ENCODE measurements at places on chromosomes 3 and 15.

DNA sequence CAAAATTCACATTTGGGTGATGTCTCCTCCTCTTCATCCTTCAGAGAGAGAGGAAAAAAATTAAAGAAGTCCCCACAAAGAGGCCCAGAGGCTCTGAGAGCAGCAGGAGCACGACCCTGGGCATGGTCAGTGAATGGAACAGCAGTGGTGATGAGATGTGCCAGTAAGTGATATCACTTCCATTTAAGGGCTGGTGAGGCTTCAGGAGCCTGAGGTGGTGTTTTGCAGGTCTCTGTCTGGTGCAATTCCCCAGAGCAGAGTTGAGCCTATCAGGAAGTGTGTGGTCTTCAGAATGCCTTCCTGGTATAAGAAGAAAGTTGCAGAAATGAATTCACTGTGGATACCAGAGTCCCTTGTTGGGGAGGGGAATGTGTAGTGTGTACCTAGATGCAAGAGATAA is 21.4 kb downstream of the ERICH6 start:
- DNase-seq = no peak

DNA sequence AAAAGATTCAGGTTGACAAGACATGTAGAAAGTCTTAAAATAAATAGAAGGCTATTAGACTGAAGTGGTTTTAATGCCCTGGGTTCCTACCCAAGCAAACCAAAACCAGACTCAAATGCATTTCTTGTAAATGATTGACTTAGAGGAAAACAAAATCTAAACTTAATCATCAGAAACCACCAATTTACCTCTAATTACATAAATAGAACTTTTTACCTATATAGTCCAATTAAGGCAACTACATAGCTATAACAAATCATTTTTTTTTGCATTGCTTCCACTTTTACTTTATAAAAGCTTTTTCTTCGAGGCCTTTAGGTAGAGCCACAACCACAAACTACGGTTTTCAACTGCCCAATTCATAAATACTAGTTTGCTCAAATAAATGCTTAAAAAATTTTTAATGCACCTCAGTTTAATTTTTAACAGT is 231.3 kb upstream of the ARHGEF26 start:
- no peak for DNase-seq

DNA sequence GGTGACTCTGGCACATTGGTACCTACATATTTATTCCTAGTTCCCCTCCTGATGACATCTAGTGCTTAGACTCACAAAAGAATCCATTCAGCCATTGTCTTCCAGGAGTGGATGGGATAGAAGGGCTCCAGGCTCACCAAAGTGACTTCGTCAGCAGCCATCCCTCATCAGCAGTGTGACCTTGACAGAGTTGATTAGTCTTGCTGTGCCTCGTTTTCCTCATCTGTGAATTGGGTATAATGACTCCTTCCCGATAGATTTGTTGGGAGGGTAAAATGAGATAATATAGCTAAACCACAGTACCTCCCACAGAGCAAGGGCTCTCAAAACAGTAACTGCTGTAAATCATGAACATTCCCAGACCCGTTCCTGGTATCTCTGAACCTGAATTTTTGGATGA is 10.7 kb downstream of the ACAN start:
- DNase-seq = no peak

- DNase-seq = peak; percentile 37
Measured at GRCh38 chr3:89372456-89372855, 265.0 kb downstream of the EPHA3 start.

DNA sequence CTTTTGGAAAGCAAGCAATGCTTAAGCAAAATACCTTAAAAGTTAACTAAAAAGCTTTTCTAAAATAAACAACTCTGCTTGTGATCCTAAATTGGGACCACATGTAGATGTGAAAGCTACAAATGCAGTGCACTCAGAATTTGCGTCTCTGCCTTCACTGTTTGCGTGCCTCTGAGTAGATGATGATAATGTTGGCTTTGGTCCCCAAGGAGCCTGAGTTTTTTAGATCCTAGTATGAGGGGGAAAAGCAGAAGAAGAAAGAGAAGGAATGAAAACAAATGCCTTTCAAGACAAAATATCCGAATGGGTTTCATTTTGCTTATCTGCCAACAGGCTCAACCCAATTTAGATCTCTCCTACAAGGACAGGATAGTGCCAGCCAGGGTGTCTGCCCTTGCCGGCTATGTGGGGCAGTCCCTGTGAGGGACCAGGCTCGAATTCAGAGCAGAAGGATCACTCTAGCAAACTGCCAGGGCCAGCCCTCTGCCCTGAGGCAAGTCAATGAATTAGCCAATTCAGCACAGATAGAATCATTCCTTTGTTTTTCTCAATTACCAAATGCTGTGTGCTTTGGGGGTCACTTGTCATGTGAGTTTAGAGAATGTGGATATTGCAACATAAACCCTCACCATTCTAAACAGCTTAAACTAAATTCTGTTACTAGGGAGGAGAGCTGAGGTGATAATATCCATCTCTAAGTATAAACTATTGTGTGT is 28.5 kb downstream of the SCG5 start:
- DNase-seq = peak; percentile 90

DNA sequence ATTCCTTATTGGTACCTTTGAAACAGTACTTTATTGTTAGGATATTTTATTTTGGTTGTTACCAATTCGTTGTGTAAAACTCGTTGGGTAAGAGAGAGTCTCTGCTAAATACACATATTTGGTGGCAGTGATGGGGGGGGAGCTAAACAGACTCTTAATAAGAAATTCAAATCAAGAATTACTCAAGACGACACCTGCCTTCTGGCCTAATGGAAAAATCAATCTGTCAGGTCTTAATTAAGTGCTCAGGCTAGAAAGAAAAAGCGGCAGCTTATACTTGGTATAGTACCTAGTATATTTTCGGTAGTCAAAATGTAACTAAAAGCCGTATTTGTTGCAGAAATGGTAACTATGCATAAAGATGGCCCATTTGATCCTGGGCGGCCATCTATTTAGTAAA is 18.2 kb downstream of the FOXP1 start:
- no peak for DNase-seq

DNA sequence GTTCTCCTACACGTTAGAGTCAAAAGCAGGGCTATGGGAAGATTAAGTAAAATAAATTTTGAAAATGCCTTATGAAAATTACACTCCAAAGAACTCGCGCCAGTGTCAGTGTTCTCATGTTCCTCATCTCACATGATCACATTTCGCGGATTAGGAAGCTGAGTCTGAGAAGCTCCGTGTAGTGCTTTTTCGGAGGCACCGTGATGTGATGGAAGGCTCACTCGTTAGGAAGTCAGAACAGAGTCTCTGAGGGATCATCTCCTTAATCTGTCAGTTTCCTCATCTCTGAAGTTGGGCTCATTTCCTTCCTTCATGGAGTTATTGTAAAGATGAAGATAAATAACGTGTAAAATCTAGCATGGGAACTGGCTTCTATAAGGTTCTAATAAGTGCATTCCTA is 3.2 kb downstream of the ADIPOQ start:
- DNase-seq = no peak

DNA sequence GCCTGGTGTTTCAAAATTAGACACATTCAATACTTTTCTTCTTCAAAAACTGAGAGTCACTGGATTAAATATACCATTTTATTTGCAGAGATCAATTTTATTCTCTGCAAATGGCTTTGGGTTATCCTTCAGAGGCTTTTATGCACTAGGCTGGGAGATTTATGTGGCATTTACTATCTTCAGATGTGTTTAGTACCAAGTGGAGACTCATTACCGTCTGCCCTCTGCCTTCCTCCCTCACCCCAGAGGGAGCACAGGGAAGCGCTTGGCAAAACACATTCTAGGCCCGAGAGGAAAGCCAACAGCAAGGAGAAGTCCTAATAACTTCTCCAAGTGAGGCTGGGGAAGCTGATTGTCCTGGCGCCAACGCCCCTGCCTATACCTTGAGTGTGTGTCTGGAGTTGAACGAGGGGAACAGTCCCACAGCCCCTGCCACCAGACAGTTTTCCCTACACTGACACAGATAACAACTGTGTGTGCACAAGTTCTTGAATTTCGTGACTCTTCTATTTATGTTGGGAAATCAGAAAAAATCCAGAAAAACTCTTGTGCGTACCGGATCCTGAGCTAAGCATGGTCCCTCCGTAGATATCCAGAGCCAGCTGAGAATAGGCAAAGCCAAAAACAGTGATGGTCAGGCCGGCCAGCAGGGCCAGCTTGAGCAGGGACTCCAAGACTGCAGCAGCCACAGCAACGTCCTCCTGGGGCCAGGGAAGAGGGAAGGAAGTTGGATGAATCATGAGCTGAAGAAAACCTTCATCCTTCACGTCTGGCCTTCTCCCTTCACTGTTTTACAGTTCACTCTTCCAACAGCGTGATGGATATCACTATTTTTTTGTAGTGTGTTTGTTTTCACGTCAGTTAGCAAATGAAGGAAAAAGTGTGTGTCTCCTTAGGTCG is 26.6 kb downstream of the RFT1 start:
- DNase-seq = no peak

DNA sequence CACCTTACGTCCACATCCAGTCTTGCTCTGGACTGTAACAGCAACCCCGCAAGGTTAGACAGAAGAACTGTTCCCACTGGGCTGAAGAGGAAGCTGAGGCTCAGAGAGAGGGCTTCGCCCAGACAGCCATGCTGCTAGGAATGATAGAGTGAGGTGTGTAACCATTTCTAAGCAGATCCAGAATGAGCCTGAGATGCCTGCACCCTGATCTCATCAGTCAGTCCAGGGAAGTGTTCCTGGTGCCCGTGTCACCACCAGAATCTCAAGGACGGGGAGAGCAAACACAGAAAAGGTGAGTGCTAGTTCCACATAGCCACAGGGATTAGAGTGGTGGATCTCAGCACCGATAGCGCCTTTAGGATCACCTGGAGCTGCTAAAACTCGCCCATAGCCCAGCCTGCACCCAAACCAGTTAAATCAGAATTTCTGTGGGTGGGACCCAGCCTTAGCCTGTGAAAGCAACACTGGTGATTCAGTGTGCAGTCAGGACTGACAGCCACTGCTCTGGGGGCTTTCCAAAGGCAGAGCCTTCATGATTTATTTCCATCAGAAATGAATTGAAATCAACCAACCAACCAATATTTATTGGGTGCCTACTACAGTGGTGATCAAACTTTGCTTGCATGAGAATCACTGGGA is 12.3 kb downstream of the ISLR start:
- no peak for DNase-seq

GRCh38 chr3:44584646-44585501 is at the start of gene ZNF660:
Gene ZNF660, plus strand, starts transcription at chr3:44584964. Its CDS starts 9,230 bp downstream, at chr3:44594194.
- DNase-seq = peak; percentile 72

- DNase-seq = no peak
Measured at GRCh38 chr15:40252438-40253166, 13.7 kb downstream of the PAK6 start.

DNA sequence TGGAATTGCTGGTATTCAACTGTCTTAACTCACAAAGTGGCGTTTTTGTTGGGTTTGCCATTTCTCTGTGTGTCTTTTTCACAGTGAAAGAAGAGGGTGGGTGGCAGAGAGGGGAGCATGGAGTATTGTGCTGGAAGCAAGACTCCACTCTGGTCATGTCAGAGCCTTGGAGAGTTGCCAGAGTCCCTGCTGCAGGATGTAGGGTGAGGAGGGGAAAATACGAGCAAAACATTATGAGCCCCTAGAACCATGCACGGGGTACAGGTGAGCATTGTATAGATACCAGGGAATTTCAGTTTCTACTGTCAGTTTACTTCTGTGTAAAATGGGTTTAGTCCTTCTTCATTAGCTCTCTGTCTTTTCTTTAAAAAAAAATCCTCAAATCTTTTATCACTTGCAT is 249.9 kb downstream of the CACNA2D3 start:
- no peak for DNase-seq

- no peak for DNase-seq
Measured at GRCh38 chr3:30989276-30990030, 95.0 kb upstream of the GADL1 start.

GRCh38 chr3:39260957-39261356 is 18.9 kb downstream of the CX3CR1 start:
- DNase-seq = peak; percentile 94

- peak; percentile 72 for DNase-seq
Measured at GRCh38 chr3:115226844-115227445, 79.9 kb upstream of the ZBTB20 start.

GRCh38 chr3:167361306-167361705 is 18.8 kb downstream of the ZBBX start:
- DNase-seq = no peak

DNA sequence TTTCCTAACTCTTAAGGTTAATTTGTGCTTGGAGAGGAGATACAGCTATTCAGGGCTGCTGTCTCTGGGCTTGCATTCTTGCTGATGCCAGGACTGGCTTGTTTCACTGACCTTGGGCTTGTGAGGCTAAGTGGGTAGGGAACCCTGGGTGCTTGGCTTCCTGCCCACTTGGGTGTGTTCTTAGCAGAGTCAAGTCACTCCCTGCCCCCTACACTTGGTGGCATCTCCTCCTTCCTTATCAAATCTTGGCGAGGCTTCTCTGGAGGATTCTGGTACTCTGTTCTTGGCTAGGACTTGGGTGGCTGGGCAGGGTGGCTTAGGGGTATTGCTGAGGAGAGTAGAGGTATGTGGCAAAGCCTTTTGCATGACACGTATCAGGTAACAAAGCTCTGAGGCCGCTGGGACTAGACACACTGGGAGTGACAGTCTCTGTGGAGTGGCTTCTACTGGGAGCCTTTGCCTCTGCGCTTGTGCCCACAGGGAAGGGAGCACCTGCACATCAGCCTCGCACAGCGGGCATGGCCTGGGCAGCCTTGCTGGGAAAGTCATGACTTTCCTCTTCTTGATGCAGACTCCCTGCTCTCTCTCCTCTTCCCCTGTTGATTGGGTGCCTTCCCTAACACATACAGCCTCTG is 41.8 kb downstream of the CHCHD6 start:
- DNase-seq = peak; percentile 23

DNA sequence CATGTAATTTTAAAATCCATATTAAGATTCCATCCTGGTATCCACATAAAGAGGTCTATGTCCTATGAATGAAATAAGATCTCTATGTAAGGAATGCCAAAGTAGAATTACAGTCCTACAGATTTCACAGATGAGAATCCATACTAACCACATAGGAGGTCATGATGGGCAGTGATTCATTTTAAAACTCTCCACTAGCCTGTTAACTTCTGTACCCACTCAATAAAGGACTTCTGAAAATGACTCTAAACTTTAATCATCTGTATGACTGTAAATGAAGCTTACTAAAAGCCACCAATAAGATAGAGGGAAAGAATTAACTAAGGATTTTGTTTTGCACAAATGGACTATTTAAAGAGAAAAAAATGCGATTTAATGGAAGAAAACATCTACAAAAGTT is 28.7 kb downstream of the MORC1 start:
- DNase-seq = no peak

DNA sequence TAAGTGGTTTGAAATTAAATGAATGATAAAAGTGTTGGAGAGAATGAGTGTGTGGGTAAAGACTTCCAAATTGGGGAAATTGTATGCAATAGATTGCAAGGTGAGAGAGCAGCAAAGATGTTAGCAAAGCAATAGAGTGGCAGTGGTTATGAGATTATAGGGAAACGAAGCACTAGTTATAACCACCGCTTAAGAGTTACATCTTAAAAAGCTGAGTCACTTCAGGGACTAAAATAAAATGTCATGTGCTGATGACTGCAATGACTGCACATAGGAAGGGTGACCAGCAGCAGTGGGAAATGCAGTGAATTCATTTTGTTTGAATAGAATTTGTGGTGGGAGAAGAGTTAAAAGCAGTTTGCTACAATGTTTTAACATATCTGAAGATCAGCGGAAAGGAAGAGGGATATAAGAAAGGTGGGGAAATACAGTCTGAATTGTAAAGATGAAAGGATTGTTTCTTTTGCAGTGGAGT is 127.3 kb downstream of the RAP2B start:
- peak; percentile 63 for DNase-seq
